ENCODE measurements at places on chromosomes 3 and 15. TPM values are rescaled to one million over a fixed set of nuclear protein-coding genes. Genes with fewer than 3 reads are reported as not detected.

Gene EFCC1
- 0.13 TPM for total RNA-seq

Gene A4GNT
- total RNA-seq: not detected

Gene PSMD2
- total RNA-seq: 555 TPM

Gene CHRNA5
- 19.1 TPM for total RNA-seq

Gene C2CD4A
- total RNA-seq: 1.3 TPM

Gene DNASE1L3
- total RNA-seq: not detected

Gene C3orf80
- total RNA-seq: not detected

Gene PLA2G4E
- total RNA-seq: not detected

Gene EPHB3
- total RNA-seq: not detected

Gene IQCH
- 2.4 TPM for total RNA-seq

Gene MYH15
- total RNA-seq: 0.53 TPM

Gene MESP2
- 0.14 TPM for total RNA-seq

Gene MYLK
- total RNA-seq: 41.6 TPM

Gene RETNLB
- not detected for total RNA-seq

Gene DNAH12
- under 0.01 TPM for total RNA-seq
